Endodermal cell (in vitro differentiated cells): ENCODE measurements at places on chromosomes 6 and 20. TPM values are rescaled to one million over a fixed set of nuclear protein-coding genes. Genes with fewer than 3 reads are reported as not detected.

GRCh38 chr6:129552413-129552812 lies 157.6 kb downstream of the ARHGAP18 start:
- H3K27ac ChIP-seq: no peak overlapping the region
- H3K27me3 ChIP-seq: no peaks in the 10 kb centered on the region
- no peak overlapping the region for H3K4me3 ChIP-seq
- H3K4me1 ChIP-seq: peaks cover 32% of the 10 kb centered on the region
- DNase-seq: no peak

DNA sequence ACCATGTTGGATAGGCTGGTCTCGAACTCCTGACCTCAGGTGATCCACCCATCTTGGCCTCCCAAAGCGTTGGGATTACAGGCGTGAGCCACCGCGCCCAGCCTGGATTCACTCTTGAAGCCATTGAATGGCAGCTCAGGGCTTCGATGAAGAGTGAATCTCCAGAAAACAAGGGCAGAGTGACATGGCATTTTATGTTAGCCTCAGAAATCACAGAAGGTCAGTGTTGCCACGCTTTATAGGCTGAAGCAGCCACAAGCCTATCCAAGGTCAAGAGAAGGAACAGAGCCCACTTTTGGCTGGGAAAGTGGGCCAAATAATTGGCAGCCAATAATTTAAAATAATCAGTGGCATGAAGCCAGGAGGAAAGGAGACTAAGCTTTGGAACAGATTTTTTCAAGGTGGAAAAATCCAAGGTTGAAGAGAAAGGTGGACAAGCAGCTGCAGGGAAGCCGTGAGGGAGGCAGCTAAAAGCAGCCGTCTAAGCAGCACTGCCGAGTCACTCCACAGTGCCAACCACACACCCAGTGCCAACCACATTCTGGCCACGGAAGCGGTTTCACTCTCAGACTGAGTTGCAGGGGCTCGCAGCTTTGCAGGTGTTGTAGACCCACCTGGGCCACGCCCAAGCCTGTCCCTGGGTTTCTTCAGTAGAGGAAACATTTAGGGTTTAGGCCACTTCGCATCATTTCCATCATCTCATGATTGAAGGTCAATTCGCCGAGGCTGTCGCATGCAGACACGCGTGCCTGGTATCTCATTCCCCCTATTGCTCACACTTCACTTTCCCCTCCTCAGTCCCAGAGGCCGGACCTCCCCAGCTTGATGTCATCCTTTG lies 17.4 kb upstream of the AVP start:
- DNase-seq: no peak
- H3K4me1 ChIP-seq: no peaks in the 10 kb centered on the region
- H3K27ac ChIP-seq: no peak overlapping the region

DNA sequence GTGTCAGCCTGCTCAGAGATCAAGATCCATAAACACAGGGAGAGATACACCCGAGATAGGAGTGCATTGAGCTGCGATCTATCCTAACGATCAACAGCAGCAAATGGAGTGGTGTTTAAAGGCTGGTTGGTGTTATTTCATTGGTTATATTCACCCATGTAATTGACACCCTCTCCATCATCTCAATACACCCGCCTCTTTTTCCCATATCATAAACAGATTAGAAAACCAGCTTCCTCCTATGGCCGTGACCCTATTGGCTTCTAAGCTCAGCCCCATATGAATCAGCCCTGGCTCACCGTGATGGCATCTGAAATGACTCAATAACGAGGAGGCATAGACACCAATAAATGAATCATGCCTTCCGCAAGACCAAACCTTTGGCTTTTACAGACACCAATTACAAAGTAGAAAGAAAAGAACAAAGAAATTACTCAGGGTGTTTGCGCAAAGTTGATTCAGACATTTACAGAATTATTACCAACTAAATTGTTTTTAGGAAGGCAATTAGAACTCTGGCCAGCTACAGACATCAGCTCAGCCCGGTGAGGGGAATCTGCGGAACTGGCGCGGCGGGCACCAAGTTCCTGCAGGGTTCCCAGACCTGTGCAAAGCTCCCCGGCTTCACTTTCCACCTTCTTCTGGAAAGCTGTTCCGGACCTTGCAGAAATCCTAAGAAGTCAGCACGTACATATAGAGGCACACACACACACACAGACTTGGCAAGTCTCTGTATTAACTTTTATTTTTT lies 11.5 kb downstream of the PMEPA1 start:
- no peak overlapping the region for H3K4me3 ChIP-seq
- no peaks in the 10 kb centered on the region for H3K27me3 ChIP-seq
- peaks cover 7% of the 10 kb centered on the region for H3K4me1 ChIP-seq
- H3K27ac ChIP-seq: no peak overlapping the region
- no peak for DNase-seq

- H3K4me3 ChIP-seq: no peak overlapping the region
- H3K27ac ChIP-seq: no peak overlapping the region
Measured at GRCh38 chr6:148720897-148721296, 25.9 kb upstream of the UST start.

DNA sequence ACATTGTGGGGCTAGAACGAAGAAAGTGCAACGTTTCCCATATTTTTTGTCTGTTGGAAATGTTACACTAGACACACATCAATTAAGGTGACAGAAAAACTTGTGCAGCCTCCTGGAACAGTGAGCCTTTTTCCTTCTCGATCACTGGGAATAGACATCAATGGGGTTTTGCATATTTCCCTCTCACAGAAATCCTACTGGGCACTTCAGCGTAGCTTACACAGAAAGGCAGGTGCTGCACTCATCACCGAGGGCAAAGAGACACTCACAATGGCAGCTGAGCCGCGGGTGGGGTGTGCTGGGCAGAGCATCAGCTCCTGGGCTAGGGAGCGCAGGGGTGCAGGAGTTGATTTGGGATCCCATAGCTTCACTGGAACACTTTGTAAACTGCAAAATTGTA lies 64.5 kb downstream of the THBS2 start:
- no peaks in the 10 kb centered on the region for H3K4me1 ChIP-seq
- no peak for DNase-seq
- no peak overlapping the region for H3K4me3 ChIP-seq
- H3K36me3 ChIP-seq: no peaks in the 10 kb centered on the region
- no peak overlapping the region for H3K27ac ChIP-seq

Gene BPIFB2
- not detected in 2 replicates for total RNA-seq

Gene CENPB
- total RNA-seq: 16.1 to 50.7 TPM (median 50.7 TPM) in 3 replicates

DNA sequence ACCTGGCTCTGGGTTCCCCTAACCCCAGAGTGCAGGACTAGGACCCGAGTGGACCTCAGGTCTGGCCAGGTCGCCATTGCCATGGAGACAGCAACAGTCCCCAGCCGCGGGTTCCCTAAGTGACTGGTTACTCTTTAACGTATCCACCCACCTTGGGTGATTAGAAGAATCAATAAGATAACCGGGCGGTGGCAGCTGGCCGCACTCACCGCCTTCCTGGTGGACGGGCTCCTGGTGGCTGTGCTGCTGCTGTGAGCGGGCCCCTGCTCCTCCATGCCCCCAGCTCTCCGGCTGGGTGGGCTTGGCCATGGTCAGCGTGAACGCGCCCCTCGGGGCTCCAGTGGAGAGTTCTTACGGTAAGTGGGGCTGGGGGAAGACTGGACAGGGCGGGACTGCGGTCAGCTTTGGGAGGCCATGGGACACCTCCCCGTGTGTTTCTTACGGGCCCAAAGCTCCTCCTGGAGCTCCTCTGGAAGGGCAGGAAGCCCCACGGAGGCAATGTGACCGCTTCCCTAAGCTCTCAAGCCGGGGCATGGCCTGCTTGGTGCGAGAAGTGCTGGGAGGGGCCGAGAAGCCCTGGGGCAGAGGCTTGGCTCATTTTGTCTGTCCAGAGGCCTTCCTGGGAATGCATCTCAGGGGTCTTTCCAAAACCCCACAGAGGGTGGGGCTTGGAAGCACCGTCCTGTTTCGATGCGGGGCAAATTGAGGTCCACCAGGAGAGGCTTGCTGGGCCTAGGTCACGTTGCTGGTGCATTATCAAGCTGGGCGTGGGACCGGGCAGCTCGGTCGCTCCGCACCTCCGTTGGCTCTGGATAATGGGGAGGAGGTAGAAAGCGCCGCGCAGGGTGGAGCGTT lies at the start of gene HNF4A:
HNF4A (plus strand) TSS at position 202 of the 855 bp plus-strand sequence; CDS start at position 308, 106 bp downstream.
- no peak for DNase-seq
- peaks cover 7% of the 10 kb centered on the region for H3K4me1 ChIP-seq
- peak within 1 kb of the TSS; percentile 80 for H3K4me3 ChIP-seq
- peak within 1 kb of the TSS; percentile 21 for H3K27ac ChIP-seq

Gene TMEM200A
- total RNA-seq: 7.6 and 8.8 TPM in 2 replicates

GRCh38 chr6:106546261-106546690 lies 83.0 kb downstream of the RTN4IP1 start:
- no peaks in the 10 kb centered on the region for H3K36me3 ChIP-seq
- H3K27me3 ChIP-seq: no peaks in the 10 kb centered on the region
- H3K4me3 ChIP-seq: no peak overlapping the region
- no peak overlapping the region for H3K27ac ChIP-seq

- no peaks in the 10 kb centered on the region for H3K27me3 ChIP-seq
- no peak for DNase-seq
- H3K4me3 ChIP-seq: no peak overlapping the region
- H3K4me1 ChIP-seq: peaks cover 4% of the 10 kb centered on the region
Measured at GRCh38 chr20:38872036-38872435, 54.2 kb upstream of the FAM83D start.

GRCh38 chr6:143335865-143336264 lies 114.6 kb downstream of the ADAT2 start:
- H3K27me3 ChIP-seq: no peaks in the 10 kb centered on the region
- H3K4me1 ChIP-seq: no peaks in the 10 kb centered on the region
- no peak for DNase-seq
- no peak overlapping the region for H3K27ac ChIP-seq
- H3K36me3 ChIP-seq: no peaks in the 10 kb centered on the region

- H3K4me1 ChIP-seq: no peaks in the 10 kb centered on the region
- no peak for DNase-seq
- H3K4me3 ChIP-seq: no peak overlapping the region
- peak overlapping the region; percentile 13 for H3K27ac ChIP-seq
- no peaks in the 10 kb centered on the region for H3K27me3 ChIP-seq
- H3K36me3 ChIP-seq: no peaks in the 10 kb centered on the region
Measured at GRCh38 chr20:38294076-38294591, 9.8 kb upstream of the BPI start.
